HL-60 (cell line): ENCODE measurements at places on chromosomes 2 and 18.
A peak's percentile ranks its signal among the peaks of the same experiment; 100 is the strongest.

GRCh38 chr2:134277223-134277622 is 23.4 kb downstream of the MGAT5 start:
- no peak for DNase-seq

- DNase-seq, result no peak
Observed at GRCh38 chr2:55090702-55091101, 40.5 kb upstream of the RTN4 start.

- no peak for DNase-seq
Observed at GRCh38 chr2:68819556-68819955, 51.6 kb downstream of the BMP10 start.

GRCh38 chr18:35106013-35106844 is 65.0 kb downstream of the MAPRE2 start:
- DNase-seq, result no peak

DNA sequence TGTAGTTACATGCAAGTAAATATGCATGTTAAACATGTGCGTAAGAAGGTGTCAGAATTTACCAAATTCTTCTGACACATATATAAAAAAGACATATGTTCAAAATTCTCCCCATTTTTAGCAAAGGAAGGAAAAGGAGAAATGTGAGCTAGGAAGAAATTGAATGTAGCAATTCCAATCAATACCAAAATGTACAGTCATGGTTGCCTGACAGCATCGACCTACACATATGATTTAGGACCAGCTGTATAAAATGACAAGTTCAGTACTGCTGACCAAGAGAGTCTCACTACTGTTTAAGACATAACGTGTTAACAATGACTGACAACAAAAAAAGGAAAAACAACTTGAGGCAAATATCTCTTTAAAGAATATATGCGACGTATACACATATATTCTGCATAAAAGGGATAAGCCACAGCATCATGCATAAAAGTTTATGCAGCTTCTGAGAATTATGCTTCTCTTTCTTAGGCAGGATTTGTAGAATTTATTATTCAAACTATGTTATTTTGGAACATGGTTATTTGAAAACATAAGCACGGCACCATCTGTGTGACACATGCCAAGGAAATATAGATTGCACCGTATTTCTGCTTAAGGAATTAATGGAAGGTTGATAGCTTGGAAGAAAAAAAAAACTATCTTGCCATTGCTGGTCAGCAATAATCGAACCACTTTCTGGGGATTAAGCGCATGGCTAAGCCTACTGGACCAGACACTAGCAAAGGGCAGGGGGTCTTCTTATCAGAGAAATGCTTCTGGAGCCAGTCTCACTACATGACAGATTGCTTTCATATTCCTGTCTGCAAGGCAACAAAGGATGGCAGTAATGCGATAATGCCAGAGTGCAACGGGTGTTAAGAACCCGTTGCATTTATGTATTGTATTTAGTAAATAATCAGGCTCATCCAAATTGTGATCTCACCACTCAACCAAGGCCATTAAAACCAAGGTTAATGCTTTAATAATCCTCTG is 154.0 kb downstream of the WDPCP start:
- DNase-seq, result no peak

GRCh38 chr2:11032396-11032795 is 120.7 kb downstream of the KCNF1 start:
- no peak for DNase-seq

- DNase-seq, result no peak
Observed at GRCh38 chr2:214465363-214466146, 54.7 kb downstream of the VWC2L start.

DNA sequence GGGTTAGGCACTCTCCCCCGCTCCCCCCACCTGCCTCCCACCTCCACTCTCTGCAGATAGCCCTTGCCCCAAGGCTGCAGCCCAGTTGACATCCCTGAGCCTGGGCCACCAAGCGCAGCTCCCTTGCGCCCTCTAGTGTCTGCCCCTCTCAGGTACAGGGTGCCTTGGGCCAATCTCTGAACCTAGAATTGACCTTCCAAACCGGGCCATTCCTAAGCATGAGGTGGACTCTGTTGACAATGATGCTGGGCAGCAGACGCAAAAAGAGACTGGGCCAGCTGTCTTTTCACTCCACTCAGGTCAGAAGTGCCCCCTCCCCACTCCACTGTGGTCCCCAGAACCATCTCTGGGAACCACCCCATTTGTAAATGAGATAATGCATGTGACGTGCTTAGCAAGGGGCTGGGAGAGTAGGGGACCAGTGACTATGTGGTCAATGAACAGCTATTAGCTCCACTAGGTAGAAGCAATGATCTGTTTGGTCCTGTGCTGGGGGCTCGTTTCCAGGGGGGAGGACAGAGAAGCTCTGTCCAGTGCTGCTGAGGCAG is 43.3 kb upstream of the PLB1 start:
- DNase-seq, result peak; percentile 74

- no peak for DNase-seq
Observed at GRCh38 chr2:232700154-232700553, 3.0 kb downstream of the GIGYF2 start.

- no peak for DNase-seq
Observed at GRCh38 chr2:217935901-217936684, 66.7 kb downstream of the TNS1 start.

DNA sequence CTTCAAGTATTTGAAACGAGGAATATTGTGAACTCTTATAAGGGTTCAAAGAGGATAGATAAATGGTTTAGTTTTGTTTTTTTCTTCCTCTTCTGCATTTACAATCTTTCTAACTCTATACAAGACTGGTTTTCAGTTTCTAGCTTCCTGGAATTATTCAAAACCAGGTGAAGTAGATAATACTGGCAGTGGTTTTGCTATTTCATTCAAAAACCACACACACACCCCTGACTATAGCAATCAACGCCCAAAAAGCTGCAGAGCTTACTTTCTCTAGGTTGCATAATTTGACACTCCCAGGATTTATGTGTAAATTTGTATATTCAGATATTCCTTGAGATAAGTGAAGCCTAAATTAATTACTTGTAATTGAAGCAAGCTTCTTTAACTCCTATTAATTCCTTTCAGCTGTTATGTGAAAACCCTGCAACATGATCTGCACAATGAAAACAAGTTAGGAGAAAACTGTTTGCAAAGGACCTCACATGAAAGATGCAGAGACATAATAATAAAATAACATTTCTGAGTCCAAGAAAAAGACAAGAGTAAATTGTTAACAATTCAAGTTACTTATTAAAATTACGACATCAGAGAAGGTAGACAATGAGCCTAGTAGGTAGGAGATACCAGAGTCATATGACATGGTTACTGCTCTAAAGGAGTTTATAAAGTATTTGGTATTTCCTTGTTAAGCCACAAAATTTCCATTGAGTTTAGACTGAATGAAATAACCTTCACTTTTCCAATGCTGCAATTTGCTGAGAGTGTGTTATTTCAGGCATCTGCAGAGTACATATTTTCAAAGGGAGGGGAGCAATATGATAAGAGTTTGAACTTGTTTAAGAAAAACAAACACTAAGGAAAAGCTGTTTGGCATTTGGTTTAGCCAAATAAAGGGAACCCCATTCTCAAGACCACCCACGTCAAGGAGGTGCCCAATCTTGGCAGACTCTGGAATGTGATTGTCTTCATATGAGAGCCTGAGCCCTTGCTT is 1.6 kb upstream of the NFE2L2 start:
- DNase-seq, result peak; percentile 73

GRCh38 chr2:72026819-72027425 is 120.7 kb downstream of the CYP26B1 start:
- DNase-seq, result no peak

- DNase-seq, result no peak
Observed at GRCh38 chr18:23809415-23809814, 120.2 kb downstream of the LAMA3 start.

- DNase-seq, result no peak
Observed at GRCh38 chr2:64720535-64721319, 67.0 kb upstream of the SERTAD2 start.

DNA sequence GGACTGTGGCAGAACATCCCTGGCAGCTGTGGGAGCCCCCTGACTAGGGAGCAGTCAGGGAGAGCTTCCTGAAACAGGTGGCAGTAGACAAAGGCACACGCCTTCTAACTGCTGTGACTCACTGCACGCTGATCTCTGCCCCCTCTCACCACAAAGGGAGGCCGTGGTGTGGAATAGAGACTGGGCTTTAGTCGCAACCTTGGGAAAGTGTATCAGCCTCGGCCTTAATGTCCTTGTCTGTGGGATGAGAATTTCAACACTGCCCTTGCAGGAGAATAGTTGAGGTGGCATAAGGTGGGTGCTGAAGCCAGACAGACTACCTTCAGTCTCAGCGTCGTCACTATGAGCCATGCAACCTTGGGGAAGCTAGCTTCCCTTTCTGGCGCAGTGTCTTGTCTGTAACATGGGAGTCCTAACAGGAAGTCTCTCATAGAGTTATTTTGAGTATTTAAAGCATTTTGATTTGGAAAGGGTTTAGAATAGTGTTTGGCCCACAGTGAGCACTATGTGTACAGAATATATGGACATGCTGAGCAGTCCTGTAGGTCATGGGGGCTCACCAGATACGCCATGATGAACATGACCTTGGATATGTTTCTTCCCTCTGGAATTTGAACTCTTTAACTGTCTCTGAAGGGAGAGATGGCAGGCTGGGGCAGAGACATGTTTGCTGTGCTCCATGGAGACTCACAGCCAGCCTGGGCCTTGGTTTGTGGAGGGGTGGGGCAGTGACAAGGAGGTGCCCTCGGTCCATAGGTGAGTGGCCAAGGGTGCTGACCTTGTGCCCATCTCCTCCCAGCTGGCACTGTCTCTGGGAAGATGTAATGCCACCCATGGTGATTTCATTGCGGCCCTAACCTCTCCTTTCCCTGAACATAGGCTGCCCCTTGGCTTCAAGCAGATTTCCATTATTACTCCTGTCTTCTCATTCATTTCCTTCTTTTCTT is 29.5 kb upstream of the SMAD7 start:
- peak; percentile 90 for DNase-seq

DNA sequence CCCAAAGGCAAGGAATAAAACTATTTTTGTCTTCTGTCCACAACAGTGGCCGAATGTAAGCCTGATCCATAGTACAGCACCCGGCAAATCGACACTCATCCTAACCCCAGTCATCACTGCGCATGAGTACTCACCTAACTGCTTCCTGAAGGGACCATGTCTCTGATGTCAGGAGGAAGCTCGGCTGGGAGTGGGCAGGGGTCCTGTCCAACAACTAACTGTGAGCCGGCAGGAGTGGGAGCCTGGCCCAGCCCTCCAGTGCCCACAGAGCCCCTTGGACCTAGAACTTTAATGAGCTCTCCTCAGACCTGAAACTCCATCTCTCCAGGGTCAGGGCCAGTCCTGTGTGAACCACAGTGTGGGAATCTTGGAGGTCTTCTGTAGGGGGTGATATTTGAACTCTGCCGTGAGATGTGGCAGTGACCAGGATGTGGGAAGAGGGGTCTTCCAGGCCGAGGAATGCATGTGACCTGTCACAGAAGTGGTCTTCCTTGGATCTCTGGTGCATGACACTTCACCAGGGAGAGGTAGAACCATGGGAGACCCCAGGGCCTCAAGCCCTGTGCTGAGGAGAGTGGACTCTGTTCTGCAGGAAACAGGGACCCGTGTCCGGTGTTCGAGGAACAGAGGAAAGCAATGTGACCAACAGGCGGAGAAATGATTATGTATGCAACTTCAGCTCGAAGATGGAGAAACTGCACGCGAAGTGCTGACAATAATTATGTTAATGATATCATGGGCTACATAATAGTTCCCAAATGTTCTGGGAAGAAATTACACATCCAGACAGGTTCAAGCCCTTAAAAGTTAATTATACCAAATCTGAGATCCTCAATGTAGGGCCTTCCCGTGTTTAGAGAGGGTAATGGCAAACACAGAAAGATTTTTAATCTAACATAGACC is 240.1 kb upstream of the HDAC4 start:
- no peak for DNase-seq

- DNase-seq, result no peak
Observed at GRCh38 chr18:31710826-31711225, 26.4 kb upstream of the B4GALT6 start.
